ENCODE measurements at places on chromosomes 4 and X. TPM values are rescaled to one million over a fixed set of nuclear protein-coding genes. Genes with fewer than 3 reads are reported as not detected.

GRCh38 chr4:139815778-139816601 lies 150.4 kb downstream of the MGST2 start:
- no peaks in the 10 kb centered on the region for H3K36me3 ChIP-seq
- no peak for DNase-seq
- H3K4me3 ChIP-seq: no peak overlapping the region
- no peak overlapping the region for H3K27ac ChIP-seq
- H3K4me1 ChIP-seq: no peaks in the 10 kb centered on the region

GRCh38 chr4:42895452-42895851 lies 2.9 kb downstream of the GRXCR1 start:
- no peak overlapping the region for H3K27ac ChIP-seq
- H3K4me1 ChIP-seq: no peaks in the 10 kb centered on the region
- no peak for DNase-seq
- H3K27me3 ChIP-seq: peaks cover 3% of the 10 kb centered on the region
- H3K36me3 ChIP-seq: no peaks in the 10 kb centered on the region

The PRSS12 gene
- total RNA-seq: not detected

The PRDM5 gene
- not detected for total RNA-seq

The FGA gene
- total RNA-seq: not detected

The GSPT2 gene
- 15.6 TPM for total RNA-seq

The FAM184B gene
- not detected for total RNA-seq

GRCh38 chrX:95441836-95442235 lies 1242.8 kb upstream of the DIAPH2 start:
- H3K27ac ChIP-seq: no peak overlapping the region
- DNase-seq: no peak
- no peaks in the 10 kb centered on the region for H3K4me1 ChIP-seq
- no peaks in the 10 kb centered on the region for H3K36me3 ChIP-seq
- H3K4me3 ChIP-seq: no peak overlapping the region

The POF1B gene
- 0.10 TPM for total RNA-seq

DNA sequence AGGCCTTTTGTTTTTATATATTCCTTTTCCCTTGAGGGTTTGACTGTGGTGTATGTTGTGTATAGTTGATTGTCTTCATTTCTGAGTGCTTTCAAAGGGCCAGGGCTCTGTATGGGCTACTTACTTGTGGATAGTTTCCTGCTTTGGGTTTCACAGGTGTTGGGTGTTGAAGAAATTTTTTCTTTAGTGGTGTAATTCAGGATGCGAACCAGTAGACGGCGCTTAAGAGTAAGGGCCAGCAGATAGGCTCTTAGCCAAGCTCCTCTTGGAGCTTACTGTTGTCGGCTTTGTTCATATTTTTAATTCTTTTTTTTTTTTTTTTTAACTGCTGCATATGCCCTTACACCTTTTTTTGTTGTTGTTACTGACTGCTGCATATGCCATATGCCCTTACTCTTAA lies 276.3 kb upstream of the GALNT7 start:
- DNase-seq: no peak
- no peak overlapping the region for H3K27ac ChIP-seq
- no peaks in the 10 kb centered on the region for H3K27me3 ChIP-seq
- no peak overlapping the region for H3K4me3 ChIP-seq

The ARAP2 gene
- 35.8 TPM for total RNA-seq

The ADRA2C gene
- not detected for total RNA-seq

The SRP72 gene
- 116 TPM for total RNA-seq

GRCh38 chrX:39519566-39520301 lies 578.0 kb downstream of the BCOR start:
- H3K4me3 ChIP-seq: no peak overlapping the region
- DNase-seq: no peak
- H3K36me3 ChIP-seq: no peaks in the 10 kb centered on the region
- no peaks in the 10 kb centered on the region for H3K27me3 ChIP-seq
- no peaks in the 10 kb centered on the region for H3K4me1 ChIP-seq
- no peak overlapping the region for H3K27ac ChIP-seq

DNA sequence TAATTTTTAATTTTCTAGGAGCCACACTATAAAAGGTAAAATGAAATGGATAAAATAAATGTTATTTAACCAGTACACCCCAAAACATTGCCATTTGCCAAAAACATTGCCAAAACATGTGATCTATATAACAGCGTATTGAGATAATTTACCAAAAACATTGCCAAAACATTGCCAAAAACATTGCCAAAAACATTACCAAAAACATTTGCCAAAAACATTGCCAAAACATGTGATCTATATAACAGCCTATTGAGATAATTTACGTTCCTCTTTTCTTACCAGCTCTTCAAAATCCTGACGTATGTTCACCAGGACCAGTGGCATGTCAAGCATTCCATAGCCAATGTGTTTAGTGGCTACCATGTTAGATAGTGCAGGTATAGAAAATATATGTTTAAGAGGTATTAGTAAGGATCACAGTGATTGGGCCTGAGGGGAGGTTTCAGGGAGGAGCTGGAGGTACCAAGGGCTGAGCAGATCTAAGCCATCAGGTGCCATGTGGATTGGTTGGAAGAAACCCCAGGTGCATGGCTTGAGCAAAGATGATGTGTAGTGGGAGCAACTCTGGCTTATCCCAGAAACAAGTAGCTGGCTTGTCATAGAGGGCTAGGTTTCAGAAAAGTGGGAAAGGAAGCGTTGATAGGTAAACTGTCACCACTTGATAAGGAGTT lies 42.6 kb downstream of the RAPGEF2 start:
- H3K4me3 ChIP-seq: no peak overlapping the region
- H3K27me3 ChIP-seq: no peaks in the 10 kb centered on the region
- no peak for DNase-seq
- no peak overlapping the region for H3K27ac ChIP-seq
- no peaks in the 10 kb centered on the region for H3K4me1 ChIP-seq

- H3K27me3 ChIP-seq: no peaks in the 10 kb centered on the region
- peaks cover 35% of the 10 kb centered on the region for H3K36me3 ChIP-seq
- no peak overlapping the region for H3K4me3 ChIP-seq
- peak overlapping the region; percentile 71 for H3K27ac ChIP-seq
- DNase-seq: no peak
These were observed 103.5 kb downstream of the TNIP2 start for GRCh38 chr4:2652415-2653160.

The ADGRG4 gene
- total RNA-seq: not detected

The COL4A6 gene
- not detected for total RNA-seq

- no peaks in the 10 kb centered on the region for H3K4me1 ChIP-seq
- H3K4me3 ChIP-seq: no peak overlapping the region
- DNase-seq: no peak
- no peaks in the 10 kb centered on the region for H3K27me3 ChIP-seq
These were observed 332.9 kb upstream of the CPEB2 start for GRCh38 chr4:14669371-14669770.

The ZCCHC4 gene
- 10.8 TPM for total RNA-seq

GRCh38 chr4:81605271-81605670 lies 133.6 kb upstream of the RASGEF1B start:
- H3K27ac ChIP-seq: no peak overlapping the region
- H3K27me3 ChIP-seq: no peaks in the 10 kb centered on the region
- no peak for DNase-seq

The KLF8 gene
- 12.8 TPM for total RNA-seq

The MAGEB4 gene
- total RNA-seq: not detected

DNA sequence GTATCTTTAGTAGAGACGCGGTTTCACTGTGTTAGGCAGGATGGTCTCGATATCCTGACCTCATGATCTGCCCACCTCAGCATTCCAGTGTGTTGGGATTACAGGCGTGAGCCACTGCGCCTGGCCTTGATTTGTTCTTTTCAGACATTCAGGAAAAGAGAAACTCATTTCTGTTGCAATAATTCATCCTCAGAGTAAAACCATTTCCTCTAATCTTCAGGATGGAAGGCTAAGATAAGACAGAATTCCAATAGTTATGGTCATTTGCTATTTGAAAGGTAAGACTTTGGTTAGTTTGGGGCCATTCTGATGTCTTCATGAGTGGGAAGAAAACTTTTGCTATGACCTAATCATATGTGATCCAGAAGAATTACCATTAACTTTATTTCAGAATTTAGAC lies 83.0 kb downstream of the LRP2BP start:
- peaks cover 50% of the 10 kb centered on the region for H3K36me3 ChIP-seq
- H3K27ac ChIP-seq: no peak overlapping the region
- H3K4me1 ChIP-seq: peaks cover 7% of the 10 kb centered on the region

The PAGE5 gene
- not detected for total RNA-seq

- no peak overlapping the region for H3K4me3 ChIP-seq
- no peak overlapping the region for H3K27ac ChIP-seq
These were observed 561.1 kb upstream of the SMIM31 start for GRCh38 chr4:164192844-164193243.

DNA sequence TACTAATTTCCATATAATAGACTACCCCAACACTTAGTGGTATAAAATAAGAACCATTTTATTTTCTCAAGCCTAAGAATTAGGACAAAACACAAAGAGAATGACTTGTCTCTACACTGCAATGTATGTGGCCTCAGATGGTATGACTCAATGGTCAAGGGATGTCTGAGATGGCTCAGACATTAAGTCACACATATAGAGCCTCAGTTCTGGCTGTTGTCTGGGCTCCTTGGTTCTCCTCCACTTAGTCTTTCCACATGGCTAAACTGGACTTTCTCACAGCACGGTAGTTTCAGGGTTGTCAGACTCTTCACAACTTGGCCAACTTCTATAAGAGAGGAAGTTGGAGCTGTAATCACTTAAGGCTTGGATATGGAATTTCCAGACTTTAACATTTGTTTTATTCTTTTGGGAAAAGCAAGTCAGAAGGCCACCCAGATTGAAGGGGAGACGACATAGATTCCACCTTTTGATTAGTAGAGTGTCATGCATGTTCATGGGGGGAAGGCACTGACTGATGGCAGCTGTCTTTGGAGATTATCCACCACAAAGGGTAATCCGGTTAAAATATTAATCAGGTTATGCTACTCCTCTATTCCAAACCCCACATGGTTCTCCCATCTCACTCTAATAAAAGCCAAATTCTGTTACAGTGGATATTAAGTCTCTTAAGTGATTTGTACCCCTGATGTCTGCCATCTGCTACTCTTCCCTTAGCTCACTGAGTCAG lies 9.4 kb downstream of the IL15 start:
- no peak overlapping the region for H3K4me3 ChIP-seq
- DNase-seq: no peak
- H3K4me1 ChIP-seq: peaks cover under 1% of the 10 kb centered on the region
- H3K27me3 ChIP-seq: peaks cover 10% of the 10 kb centered on the region
- no peaks in the 10 kb centered on the region for H3K36me3 ChIP-seq
- no peak overlapping the region for H3K27ac ChIP-seq

DNA sequence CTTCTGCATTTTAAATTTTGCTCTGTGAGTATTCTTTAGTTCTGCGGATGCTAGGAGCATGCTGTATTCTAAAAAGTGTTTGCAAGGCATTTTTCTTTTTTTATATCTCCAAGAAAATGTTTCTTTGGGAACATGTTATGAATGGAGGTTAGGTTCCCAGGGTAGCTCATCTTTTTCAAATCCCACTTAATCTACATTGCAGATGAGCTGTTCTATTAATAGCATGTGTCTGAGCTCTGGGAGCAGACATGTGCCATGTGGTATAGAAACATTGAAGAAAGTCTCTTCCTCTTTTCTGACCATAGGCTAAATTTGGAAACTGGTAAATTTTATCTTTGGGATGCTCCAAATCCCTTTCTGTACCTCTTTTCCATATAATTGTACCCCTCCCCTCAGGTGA lies 23.2 kb downstream of the DIAPH2 start:
- peaks cover 2% of the 10 kb centered on the region for H3K36me3 ChIP-seq
- no peaks in the 10 kb centered on the region for H3K4me1 ChIP-seq
- H3K27ac ChIP-seq: no peak overlapping the region
- DNase-seq: no peak

The ZBTB49 gene
- total RNA-seq: 8.3 TPM

- H3K27me3 ChIP-seq: no peaks in the 10 kb centered on the region
- DNase-seq: no peak
- H3K4me1 ChIP-seq: no peaks in the 10 kb centered on the region
These were observed 150.6 kb upstream of the ANKRD50 start for GRCh38 chr4:124863040-124863545.

DNA sequence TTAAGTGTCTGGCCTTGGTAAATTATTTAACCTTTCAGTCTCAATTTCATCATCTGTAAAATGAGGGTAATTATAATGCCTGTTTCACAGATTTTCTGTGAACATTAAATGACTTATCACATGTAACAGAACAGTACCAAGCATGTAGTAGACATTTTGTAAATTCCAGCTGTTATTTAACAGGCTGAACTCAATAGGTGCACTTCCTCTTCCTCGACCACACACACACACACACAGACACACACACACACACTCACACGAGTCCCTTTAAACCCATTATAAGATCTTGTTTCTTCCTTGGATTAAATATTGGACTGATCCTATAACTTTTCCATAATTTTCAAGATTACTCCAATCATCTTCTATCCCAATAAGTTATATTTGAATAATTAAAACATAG lies 53.4 kb upstream of the COL25A1 start:
- no peak overlapping the region for H3K4me3 ChIP-seq
- no peak overlapping the region for H3K27ac ChIP-seq
- peaks cover 53% of the 10 kb centered on the region for H3K27me3 ChIP-seq
- H3K4me1 ChIP-seq: peaks cover 36% of the 10 kb centered on the region

The GPR50 gene
- not detected for total RNA-seq

DNA sequence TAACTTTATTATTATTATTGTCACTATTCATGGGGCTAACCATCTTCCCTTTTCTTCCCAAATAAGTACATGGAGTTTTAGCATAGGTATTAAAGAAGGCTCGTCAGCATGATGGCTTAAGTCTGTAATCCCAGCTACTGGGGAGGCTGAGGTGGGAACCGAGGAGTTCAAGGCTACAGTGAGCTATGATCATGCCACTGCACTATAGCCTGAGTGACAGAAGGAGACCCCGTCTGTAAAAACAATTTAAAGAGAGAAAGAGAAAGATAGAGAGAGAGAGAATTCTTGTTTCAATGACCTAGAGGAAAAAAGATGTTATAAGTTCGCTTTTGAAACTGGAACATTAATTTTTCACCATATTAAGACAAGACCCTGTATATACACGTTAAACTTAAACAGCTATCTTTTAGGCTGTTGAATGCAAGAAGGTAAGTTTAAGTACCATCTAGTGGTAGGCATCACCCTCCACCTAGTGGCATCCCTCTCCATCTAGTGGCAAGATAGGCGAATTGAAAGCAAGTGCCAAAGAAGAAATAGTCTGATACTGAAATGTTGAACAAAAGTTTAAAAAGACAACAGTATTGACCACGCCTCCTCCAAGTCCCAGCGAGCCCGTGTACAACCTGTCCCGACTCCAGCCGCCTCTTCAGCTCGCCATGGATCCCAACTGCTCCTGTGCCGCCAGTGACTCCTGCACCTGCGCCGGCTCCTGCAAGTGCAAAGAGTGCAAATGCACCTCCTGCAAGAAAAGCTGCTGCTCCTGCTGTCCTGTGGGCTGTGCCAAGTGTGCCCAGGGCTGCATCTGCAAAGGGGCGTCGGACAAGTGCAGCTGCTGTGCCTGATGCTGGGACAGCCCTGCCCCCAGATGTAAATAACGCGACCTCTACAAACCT lies 26.0 kb upstream of the YTHDC1 start:
- H3K27me3 ChIP-seq: peaks cover 27% of the 10 kb centered on the region
- H3K36me3 ChIP-seq: peaks cover 1% of the 10 kb centered on the region
- H3K4me3 ChIP-seq: peak overlapping the region; percentile 60
- no peak overlapping the region for H3K27ac ChIP-seq
- peak; percentile 67 for DNase-seq

GRCh38 chr4:74266081-74266480 lies 42.2 kb upstream of the EPGN start:
- H3K27me3 ChIP-seq: no peaks in the 10 kb centered on the region
- no peak for DNase-seq
- peaks cover 11% of the 10 kb centered on the region for H3K4me1 ChIP-seq
- no peak overlapping the region for H3K27ac ChIP-seq
- H3K36me3 ChIP-seq: no peaks in the 10 kb centered on the region
- H3K4me3 ChIP-seq: no peak overlapping the region

Data from activated CD4-positive, alpha-beta T cell treated with anti-CD3 and anti-CD28 coated beads, Interleukin-2, amount 10 ng/mL, durations not matched to agents 7 days and 5 days (primary cell).